Stimulated activated CD4-positive, alpha-beta T cell treated with anti-CD3 and anti-CD28 coated beads, Interleukin-1b, Interleukin-23, amount 100 ng/mL, for 1 hour (primary cell): ENCODE measurements at places on chromosomes 16 and 17.

DNA sequence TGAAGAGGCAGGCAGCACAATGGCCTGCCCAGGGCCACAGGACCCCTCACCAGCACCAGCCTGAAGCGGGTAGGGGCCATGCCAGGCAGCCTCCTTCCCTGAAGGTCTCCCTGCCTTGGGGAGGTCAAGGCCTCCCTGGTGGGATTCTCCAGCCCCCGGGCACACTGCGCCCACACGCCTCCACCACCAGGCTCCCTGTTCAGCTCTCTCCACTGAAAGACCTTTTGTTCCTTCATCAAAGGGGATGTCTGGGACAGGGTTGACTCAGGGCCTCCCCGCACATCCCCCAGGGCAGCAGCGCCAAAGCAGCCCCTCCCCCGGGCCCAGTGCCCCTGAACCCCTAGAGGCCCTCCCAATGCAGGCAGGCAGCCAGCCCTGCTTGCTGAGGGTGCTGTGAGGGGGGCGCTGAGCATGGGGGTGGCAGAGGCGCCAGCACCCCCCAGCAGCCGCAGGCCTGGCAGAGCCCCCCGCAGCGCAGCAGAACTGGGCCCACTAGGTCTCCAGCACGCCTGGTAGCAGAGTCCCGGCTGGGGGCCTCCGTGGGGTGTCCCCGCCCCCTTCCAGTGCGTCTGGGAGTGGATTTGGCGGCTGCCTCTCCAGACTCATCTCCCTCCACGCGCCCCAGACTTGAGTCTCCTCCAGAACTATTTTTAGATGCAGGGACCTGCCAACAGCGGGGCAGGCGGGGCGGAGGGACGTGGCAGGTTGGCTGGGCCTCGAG, 13.1 kb downstream of the BCAR1 start:
- no peak for DNase-seq

DNA sequence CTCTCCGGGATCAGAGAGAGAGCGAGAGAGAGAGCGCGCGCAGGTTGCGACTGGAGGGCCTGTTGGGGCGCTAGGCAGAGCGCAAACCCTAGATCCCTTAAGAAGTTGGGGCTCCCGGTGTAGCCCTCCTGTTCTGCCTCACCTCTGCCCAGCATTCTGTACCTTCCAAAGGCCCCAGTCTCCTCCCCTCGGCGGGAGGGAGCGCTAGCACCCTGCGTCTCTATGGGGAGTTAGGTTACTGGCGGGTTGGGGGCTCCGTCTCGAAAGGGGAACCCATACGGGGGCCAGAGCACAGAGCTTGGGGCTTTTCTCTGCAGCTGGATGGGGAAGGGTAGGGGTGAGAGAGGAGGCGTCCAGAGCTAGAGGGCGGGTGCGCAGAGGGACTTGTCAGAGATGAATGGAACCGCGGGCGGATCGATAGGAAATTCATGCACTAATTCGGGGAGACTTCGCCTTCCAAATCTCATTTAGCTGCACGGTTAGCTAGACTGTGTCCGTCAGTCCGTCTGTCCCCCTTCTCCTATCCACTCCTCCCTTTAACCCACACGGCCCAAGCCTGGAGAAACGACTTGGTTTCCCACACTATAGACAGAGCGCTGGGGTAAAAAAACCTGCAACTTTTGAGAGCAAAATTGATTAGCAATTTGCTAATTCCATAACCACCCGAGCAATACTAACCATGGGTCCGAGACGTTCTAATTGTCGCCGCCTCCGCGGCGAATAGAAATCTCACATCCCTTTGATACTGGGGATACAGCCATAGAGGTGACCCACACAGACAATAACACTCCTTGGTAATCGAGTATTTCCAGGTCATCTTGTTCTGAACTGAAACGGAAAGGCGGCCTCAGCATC, 693 bp upstream of the HOXB4 start:
- DNase-seq, result no peak

DNA sequence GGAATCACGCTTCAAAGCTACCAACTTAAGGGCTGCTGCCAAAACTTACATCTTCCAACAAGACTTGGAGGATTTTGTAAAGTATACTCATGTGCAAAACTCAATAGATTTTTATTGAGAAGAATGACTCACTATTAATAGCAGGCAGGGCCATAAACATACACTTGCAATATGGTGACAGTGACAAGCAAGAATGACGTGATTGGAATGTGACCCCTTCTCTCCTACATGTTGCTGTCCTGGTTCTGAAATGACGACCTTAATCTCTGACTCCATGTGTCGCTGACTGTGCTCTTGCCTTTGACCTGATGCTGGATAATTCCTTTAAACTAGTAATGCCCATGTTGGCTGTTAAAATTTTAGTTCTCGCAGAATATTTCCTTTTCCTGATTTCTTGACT, 174.5 kb downstream of the PARN start:
- DNase-seq, result no peak

DNA sequence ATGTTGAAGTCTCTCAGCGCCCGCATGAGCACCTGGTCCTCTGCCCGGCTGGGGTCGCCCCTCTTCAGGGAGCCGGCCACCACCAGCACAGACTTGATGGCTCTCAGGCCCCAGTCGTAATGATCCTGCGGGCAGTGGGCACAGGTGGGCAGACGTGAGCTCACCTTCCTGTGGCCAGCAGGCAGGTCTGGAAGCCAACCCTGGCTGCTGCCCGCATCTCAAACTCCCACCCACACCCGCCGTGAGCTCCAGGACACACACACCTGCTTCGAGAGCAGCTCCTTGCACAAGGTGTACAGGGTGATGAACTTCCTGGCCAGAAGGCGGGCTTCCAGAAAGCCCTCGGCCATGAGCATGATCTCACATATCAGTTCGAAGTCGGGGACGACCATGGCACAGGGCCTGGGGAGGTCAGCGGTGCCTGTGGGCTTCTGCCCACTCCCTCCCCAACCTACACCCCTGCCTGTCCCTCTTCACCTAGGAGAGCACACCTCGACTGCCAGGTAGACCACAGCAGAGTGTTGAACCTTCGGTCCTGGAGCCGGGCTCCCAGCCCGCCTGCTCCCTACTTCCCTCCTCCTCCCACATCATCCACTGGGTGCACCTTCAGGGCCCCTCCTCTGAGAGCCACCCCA, 82.4 kb downstream of the DNAH17 start:
- no peak for DNase-seq
